SK-N-SH (cell line): ENCODE measurements at places on chromosomes 16 and 17.

GRCh38 chr17:81641825-81642489 lies 5.0 kb downstream of the TSPAN10 start:
- no peak for DNase-seq

- no peak for DNase-seq
Observed at GRCh38 chr17:8621585-8621984, 8.9 kb downstream of the MYH10 start.

DNA sequence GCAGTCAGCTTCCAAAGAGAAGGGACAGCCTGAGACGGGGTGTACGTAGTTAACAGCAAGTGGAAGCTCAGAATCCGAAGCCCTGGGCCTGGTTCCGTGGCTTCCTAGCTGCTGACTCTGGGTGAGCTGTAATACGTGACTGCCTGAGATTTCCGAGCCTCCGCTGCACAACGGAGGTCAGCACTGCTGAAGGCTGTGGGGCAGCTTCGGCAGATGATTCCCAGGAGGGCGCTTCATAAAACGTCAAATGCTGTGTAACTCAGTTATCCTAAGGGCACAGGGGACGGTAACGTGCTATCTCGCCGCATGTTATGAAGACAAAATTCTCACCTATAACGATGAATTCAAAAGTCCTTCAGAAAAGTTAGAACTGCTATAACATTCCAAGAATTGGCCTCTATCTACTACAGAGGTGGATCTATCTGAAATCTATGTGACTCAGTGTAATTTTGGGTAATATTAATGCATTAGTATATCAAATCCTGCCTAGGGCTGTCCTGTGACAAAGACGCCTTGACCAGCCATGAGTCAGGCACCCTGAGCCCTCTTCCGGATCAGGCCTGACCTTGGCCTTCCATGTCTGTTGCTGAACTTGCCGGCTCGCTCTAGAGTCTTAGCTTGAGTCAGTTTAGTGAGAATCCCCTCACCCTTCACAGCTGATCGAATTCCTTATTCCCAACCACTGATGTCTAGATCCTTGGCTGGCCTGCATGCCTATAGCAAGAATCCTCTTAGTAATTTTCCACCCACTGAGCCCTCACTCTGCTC lies 43.5 kb downstream of the MARF1 start:
- no peak for DNase-seq

DNA sequence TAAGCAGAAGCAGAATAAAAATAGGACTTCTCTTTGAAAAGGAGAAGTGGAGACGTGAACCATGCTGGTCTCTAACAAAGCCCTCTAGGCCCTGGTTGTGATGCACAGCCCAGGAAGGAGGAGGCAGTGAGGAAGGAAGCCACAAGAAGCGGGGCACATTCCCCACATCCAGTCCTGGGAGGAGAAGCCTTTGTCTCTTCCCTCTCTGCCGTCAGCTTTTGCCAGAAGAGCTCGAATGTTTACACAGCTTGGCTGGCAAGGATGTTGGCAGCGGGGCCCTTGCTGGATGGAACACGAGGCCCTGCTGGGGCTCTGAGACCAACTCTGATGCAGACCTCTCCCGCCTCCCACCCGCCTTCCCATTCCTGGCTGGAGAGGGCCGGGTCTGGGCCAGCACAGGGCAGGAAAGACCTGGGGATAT lies 91.3 kb downstream of the MAF start:
- DNase-seq: peak; percentile 6

DNA sequence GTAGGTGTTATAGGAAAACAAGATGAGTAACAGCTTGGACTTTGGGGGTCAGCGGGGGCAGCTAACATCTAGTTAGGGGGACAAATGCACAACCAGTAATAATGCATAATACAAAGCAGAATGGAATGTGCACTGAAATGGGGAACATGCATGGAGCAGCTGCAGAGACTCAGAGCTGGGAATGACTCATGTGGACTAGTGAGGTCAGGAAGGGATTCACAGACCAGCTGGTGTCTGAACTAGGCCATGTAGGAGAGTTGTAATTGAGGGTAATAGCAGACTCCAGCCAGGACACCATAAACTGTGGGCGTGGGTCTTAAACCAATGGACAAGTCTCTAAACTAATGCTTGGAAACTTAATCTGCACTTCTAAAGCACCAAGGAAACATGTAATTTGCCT lies 176.8 kb upstream of the ASIC2 start:
- no peak for DNase-seq

- DNase-seq: no peak
Observed at GRCh38 chr16:85648070-85648714, 35.1 kb downstream of the GSE1 start.

- no peak for DNase-seq
Observed at GRCh38 chr17:74639704-74640151, 16.2 kb upstream of the CD300E start.

- no peak for DNase-seq
Observed at GRCh38 chr16:14513389-14514107, 116.5 kb downstream of the PARN start.

DNA sequence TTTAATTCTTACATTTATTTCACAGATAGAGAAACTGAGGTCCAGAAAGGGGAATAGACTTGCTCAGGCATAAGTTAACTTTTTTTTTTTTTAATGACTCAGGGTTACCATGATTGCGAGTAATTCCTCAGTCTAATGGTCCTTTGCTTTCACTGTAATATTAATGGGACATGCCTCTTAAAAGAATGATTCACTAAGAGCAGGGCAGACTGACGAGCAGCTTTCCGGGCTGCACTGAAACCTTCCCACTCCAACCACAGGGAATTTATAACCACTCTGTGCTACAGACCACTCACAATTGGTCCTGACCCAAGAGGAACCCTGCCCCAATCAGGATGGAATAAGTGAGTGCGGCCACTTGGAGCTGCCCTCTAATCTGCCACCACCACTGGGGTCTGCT lies 5.7 kb downstream of the HOXB2 start:
- no peak for DNase-seq

- no peak for DNase-seq
Observed at GRCh38 chr17:76054112-76054476, 18.2 kb downstream of the SRP68 start.

GRCh38 chr17:67435122-67435521 lies 58.0 kb downstream of the PITPNC1 start:
- DNase-seq: no peak

GRCh38 chr17:50693036-50693682 lies 14.6 kb downstream of the ANKRD40 start:
- no peak for DNase-seq
